ENCODE measurements at places on chromosomes 12 and 14.

GRCh38 chr14:100296106-100296651 lies 10.1 kb downstream of the SLC25A29 start:
- no peak for DNase-seq

- DNase-seq: no peak
Measured at GRCh38 chr14:74691456-74691855, 21.4 kb downstream of the AREL1 start.

GRCh38 chr12:63006536-63006935 lies 71.6 kb upstream of the PPM1H start:
- no peak for DNase-seq

DNA sequence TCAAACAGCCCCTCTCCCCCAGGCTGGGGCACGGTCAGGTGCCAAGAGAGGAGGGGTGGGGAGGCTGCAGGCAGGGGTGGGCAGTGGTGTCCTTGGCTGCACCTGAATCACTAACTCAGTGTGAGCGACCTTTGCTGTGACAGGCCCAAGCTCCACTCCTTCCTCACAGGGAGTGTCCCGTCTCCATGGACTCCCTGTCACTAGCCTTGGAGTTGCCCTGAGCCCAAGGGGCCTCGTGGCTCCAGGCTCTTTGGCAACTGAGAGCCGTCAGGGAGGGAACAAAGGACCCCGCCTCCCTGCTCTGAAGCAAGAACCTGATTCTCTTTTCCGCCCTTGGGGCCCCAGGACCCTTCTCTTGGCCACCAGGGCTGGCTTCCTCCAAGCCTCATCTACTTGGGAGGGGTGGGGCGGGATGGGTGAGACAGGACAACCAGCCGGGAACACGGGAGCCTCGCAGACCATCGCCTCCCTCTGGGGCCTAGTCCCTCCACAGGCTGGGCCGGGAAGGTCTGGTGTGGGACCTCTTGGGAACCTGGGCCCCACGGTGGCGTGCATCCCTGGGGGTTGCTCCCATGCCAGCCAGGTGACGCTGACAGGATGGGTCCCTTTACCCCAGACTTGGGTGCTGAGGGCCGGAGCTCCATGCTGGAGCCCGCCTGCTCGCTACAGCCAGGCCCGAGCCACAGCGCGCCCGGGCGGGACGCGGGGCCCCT lies 935 bp upstream of the ADSS1 start:
- no peak for DNase-seq

- DNase-seq: no peak
Measured at GRCh38 chr12:7934889-7935492, 996 bp downstream of the SLC2A3 start.

- DNase-seq: no peak
Measured at GRCh38 chr14:95453713-95453980, 62.8 kb downstream of the SYNE3 start.

GRCh38 chr14:68340262-68340661 lies 452.6 kb downstream of the ZFP36L1 start:
- no peak for DNase-seq

- peak; percentile 35 for DNase-seq
Measured at GRCh38 chr14:54366736-54367735, 29.8 kb upstream of the CDKN3 start.

DNA sequence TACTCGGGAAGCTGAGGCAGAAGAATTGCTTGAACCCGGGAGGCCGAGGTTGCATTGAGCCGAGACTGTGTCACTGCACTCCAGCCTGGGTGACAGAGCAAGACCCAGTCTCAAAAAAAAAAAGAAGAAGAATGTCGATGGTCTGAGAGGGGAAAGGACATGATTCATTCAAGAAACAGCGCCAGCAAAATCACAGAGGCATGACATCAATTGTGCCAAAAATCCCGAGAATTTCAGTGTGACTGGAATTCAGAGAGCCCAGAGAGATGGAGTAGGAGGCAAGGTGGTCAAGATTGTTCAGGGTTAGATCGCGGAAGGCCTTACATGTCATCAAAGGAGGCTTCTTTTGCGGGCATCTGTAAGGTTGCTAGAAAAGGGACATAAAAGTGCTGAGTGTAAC lies 483.3 kb downstream of the VRK1 start:
- DNase-seq: no peak

- no peak for DNase-seq
Measured at GRCh38 chr12:78101946-78102635, 271.4 kb downstream of the NAV3 start.

- no peak for DNase-seq
Measured at GRCh38 chr12:58171914-58172313, 230.5 kb downstream of the ATP23 start.

DNA sequence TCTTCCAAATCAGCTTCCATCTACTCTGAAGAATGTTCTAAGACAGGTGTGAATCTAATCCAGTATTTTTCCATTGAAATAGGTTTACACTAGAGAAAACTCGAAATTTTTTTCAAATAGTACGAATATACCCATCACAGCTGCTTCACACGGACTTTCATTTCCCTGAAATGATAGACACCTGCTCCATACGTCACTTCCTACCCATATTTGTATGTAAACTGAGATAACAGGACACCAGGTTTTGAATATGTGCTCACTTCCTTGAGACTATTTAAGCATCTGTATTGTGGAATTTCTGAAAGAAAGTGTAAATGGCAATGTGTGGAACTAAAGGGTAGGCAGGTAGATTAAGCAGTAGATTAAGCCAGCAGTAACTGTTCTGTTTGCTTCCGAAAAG lies 13.4 kb upstream of the ITPR2 start:
- DNase-seq: no peak

- no peak for DNase-seq
Measured at GRCh38 chr14:91879196-91879595, 11.9 kb upstream of the TC2N start.
